ENCODE measurements at places on chromosomes 7 and 10.

- no peak for DNase-seq
These were observed 361.0 kb upstream of the NFE2L3 start for GRCh38 chr7:25790963-25791362.

GRCh38 chr10:11522821-11523245, 88.6 kb downstream of the USP6NL start:
- no peak for DNase-seq

DNA sequence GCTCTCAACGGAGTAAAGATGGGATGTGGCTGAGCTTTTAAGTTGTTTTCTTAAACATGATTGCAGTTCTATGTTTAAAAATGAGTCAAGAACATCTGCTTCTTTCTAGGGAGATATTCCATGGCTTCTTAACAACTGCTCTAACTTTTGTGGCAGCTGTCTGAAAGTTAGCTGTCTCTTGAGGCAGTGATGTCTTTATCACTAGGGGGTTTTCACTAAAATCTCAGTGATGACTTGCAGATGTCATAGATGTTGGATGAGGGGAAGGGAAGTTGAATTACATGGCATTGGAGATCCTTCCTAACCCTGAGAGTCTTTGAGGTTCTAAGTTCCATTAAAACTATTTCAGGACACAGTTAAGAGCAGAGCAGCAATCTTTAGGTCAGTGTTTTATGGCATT, 43.5 kb downstream of the PRKG1 start:
- no peak for DNase-seq

DNA sequence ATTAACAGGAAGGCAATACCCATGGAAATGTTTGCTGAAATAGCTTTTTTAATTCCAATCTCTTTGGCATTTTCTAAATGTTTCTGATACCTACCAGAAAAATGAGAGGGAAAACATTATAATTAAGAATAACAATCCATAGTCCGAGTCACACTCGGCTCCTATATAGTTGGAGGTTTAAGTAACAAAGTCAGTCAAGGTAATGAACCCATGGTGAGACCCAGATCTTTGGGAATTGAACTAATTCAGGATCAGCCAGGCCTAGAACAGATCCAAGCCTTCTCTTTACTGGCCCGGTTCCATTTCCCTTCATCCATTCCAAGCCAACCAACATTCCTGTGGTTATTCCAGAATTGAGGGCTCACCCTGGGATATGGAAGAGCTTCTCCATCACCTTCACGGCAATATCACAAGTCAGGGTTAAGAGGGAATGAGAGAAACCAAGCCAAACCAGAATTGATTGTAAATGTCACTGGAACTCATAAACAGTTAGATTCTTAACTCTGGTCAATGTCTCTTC, 28.3 kb downstream of the ABCB4 start:
- DNase-seq, result no peak

All from Kasumi-1 (cell line).